ENCODE measurements at places on chromosomes 1 and 21.

GRCh38 chr21:46559291-46559983 is 45.4 kb downstream of the S100B start:
- peak; percentile 77 for DNase-seq

- no peak for DNase-seq
Observed at GRCh38 chr1:180415236-180415848, 87.0 kb downstream of the ACBD6 start.

GRCh38 chr1:232123775-232124659 is 497.4 kb downstream of the DISC1 start:
- no peak for DNase-seq

- DNase-seq: peak; percentile 75
Observed at GRCh38 chr1:115089420-115090185, at the start of gene TSPAN2. TSS of gene TSPAN2 (minus strand) at chr1:115089503. CDS start at chr1:115089432, 71 bp downstream.

DNA sequence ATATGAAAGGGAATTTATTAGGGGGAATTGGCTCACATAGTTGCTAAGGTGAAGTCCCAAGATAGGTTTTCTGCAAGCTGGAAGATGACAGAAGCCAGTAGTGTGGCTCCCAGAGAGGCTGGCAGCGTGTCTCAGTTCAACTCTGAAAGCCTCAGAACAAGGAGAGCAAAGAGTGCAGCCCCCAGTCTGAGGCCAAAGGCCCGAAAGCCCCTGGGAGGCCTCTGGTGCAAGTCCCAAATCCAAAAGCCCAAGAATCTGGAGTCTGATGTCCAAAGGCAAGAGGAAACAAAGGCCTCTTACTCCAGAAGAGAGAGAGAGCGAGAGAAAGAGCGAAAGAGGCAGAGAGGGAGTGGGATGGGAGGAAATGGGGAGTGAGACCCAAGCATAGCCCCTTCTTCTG is 18.3 kb downstream of the KCNA2 start:
- no peak for DNase-seq

DNA sequence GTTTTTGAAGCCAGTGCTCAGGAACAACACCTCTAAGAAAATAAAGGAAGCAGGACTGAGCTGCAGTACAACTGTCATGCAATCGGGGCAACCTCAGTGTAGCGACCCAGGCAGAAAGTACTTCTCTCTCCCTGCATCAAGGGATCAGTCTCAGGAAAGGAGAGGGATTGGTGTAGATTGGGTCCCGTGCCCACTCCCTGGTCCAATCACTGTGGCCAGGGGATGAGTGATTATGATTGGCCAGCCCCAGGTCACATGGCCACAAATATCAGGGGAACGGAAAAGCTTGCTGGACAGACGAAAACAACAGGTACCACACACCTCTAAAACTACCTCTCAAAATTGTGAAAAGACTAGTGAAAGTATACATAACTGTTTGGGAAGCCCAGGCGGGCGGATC is 136.2 kb upstream of the F3 start:
- DNase-seq: no peak

DNA sequence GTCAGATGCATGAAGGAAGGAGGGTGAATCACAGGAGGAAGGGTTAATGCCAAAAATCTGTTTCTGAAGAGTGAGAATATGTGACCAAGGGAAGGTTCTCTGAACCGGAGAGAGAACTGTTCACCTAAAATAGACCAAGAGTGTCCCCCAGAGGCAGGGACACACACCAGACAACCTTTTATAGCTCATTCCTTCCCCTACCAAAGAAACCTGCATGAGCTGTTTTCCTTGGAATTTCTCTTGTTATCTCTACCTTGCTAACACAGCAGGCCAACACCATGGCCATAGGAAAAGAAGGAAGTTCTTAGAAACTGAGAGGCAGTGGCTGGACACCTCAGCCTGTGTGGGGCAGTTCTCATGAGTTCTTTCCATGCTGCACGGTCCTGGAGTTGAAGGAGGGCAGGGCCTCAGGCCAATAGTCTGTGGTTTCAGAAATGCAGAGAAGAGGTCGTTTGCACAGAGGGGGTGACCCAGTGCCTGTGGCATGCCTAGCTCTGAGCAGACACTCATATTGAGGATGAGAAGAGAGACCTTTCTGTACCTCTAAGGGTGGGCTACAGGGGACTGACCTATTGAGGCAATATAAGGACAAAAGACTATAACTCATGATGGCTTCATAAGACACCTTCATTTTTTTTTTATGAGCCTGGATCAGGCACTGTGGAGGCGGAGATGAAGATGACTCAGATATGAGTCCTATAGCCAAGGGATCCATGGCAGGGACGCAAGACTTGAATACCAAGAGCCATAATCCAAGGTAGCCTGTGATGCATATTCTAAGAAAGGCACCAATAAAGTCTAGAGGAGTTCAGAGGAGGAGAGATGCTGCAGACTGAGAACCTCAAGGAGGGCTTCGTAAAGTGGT is 39.4 kb downstream of the IGFN1 start:
- DNase-seq: no peak

GRCh38 chr1:44368471-44369151 is 13.6 kb upstream of the ERI3 start:
- DNase-seq: no peak

DNA sequence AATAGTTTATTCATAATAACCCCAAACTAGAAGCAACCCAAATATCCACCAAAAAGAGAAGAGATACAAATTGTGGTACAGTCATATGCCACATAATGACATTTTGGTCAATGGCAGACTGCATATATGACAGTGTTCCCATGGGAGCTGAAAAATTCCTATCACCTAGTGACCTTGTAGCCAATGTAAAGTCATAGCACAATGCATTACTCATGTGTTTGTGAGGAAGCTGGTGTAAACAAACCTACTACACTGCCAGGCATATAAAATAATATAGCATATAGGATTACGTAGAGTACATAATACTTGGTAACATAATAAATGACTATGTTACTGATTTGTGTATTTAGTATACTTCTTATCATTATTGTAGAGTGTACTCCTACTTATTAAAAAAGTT is 29.5 kb upstream of the SLFNL1 start:
- no peak for DNase-seq

DNA sequence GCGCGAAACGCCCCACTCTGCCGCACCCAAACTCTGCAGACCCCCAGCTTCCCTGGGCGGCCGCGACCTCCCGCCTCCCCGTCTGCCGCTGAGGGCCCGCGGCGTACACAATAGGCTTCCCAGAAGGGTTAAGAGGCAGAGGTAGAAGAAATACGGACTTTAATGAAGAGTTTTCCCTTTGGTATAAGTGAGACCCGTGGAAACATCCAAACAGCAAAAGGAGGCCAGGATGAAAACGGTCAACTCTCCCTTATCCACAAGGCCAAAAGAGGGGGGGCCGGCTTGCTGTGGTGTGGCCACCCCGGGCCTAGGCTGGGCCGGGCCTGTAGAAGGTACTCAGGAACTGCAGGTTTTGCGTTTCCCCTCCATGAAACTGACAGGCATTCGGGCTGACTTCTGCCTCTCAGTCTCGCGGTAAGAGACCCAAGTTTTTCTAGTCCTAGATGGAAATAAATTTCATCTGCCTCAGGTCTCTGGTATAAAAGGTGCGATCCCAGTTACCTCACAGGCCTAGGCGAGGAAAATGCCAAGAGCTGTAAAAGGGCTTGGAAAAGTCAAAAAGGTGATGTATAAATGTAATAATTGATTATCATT is 671 bp upstream of the PYGO2 start:
- peak; percentile 40 for DNase-seq

- DNase-seq: no peak
Observed at GRCh38 chr1:24190983-24191461, 3.9 kb upstream of the IFNLR1 start.

GRCh38 chr1:187949567-187949966 is 1120.8 kb downstream of the PLA2G4A start:
- DNase-seq: no peak

DNA sequence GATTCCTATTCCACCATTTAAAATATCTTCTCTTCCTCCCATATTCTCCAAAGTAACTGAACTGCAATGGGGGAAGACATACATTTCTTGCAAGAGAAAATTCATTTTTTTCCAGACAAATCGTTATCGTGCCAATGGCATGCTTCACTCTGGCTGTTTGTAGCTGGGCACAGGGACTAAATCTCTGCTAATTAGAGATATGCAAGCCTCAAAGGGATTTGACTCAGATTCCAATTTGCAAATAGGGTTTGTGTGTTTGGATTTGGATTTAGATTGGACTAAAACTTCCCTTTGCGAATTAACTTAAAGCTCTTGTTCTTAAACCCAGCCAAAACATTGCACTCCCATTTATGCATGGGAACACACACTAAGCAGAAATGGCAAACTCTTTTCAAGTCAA is 276.2 kb upstream of the DUSP10 start:
- no peak for DNase-seq

GRCh38 chr1:50959303-50959912 is 659 bp downstream of the FAF1 start:
- peak; percentile 45 for DNase-seq

GRCh38 chr1:178645157-178645807 is 79.8 kb upstream of the RALGPS2 start:
- no peak for DNase-seq

- no peak for DNase-seq
Observed at GRCh38 chr1:66774438-66774837, 22.2 kb downstream of the DYNLT5 start.

- DNase-seq: no peak
Observed at GRCh38 chr1:226609836-226610455, 61.4 kb downstream of the STUM start.

- DNase-seq: no peak
Observed at GRCh38 chr1:153560771-153561465, 4.7 kb downstream of the S100A2 start.

- no peak for DNase-seq
Observed at GRCh38 chr1:116572099-116572498, 1.3 kb upstream of the CD58 start.

- no peak for DNase-seq
Observed at GRCh38 chr1:11338284-11338924, 65.4 kb downstream of the UBIAD1 start.

DNA sequence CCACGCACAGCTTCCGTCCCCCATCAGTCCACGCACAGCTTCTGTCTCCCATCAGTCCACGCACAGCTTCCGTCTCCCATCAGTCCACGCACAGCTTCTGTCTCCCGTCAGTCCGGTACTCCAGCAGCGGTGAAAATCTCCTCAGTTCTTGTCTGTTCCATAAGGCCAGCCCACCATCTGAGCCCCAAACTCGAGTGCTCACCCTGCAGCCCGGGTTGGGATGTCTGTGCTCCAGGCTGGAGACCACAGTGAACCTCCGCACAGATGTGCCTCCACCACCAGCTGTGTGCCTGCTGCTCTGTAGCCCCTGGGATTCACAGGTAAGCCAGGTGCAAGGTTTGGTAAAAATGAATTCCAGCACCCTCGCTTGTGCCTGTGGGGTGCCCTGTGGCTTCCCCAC is 258.6 kb downstream of the NPHP4 start:
- DNase-seq: no peak

- DNase-seq: no peak
Observed at GRCh38 chr1:182968151-182968741, 15.3 kb upstream of the SHCBP1L start.

DNA sequence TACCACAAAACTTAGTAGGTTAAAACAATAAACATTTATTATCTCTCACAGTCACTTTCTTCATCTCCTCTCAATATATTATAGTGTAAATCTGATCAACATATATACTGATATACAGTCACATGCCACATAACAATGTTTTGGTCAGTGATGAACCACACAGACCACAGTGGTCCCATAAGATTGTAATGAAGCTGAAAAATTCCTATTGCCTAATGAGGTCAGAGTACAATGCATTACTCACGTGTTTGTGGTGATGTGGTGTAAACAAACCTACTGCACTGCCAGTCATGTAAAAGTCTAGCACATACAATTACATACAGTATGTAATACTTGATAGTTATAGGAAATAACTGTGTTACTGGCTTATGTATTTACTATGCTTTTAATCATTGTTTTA is 30.1 kb downstream of the OLFML3 start:
- no peak for DNase-seq

- no peak for DNase-seq
Observed at GRCh38 chr21:35637431-35637830, 422.9 kb downstream of the SETD4 start.
